Osteocyte (in vitro differentiated cells): ENCODE measurements at places on chromosomes 16 and 17. TPM values are rescaled to one million over a fixed set of nuclear protein-coding genes. Genes with fewer than 3 reads are reported as not detected.

Gene PHLPP2
- 12.9 and 13.0 TPM in 2 replicates for total RNA-seq

Gene HOXB7
- not detected in 2 replicates for total RNA-seq

Gene MCRIP2
- total RNA-seq: 11.3 and 14.8 TPM in 2 replicates

GRCh38 chr17:48162306-48162934 is 54.9 kb downstream of the SNX11 start:
- no peaks in the 10 kb centered on the region for H3K36me3 ChIP-seq
- H3K27ac ChIP-seq: no peak overlapping the region
- H3K27me3 ChIP-seq: peaks cover 39% of the 10 kb centered on the region
- H3K4me3 ChIP-seq: no peak overlapping the region

Gene CAVIN1
- total RNA-seq: 487 and 510 TPM in 2 replicates

DNA sequence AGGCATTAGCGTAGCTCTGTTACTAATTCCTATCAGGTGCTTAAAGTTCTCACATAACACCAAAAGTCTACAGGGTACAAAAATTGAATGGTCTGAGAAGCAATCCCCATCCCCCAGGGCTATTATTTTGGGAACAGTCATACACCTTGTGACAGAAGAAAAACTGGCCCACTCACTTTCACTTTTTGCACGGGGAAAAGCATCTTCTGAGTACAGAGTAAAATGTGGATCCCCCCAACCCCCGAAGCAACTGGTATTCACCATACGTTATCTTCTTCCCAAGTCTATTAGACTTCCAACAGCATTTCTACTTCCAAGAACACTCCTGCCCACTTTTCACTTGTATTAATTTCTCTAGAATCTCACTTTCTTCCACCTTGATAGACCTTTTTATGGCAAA is 11.8 kb downstream of the GGA3 start:
- peaks cover 14% of the 10 kb centered on the region for H3K4me1 ChIP-seq
- H3K36me3 ChIP-seq: peaks cover 10% of the 10 kb centered on the region
- peak overlapping the region; percentile 68 for H3K4me3 ChIP-seq
- peak overlapping the region; percentile 92 for H3K27ac ChIP-seq
- no peak for DNase-seq

GRCh38 chr17:72258711-72259110 is 137.9 kb downstream of the SOX9 start:
- no peaks in the 10 kb centered on the region for H3K4me1 ChIP-seq
- H3K27me3 ChIP-seq: peaks cover 5% of the 10 kb centered on the region
- H3K36me3 ChIP-seq: no peaks in the 10 kb centered on the region

DNA sequence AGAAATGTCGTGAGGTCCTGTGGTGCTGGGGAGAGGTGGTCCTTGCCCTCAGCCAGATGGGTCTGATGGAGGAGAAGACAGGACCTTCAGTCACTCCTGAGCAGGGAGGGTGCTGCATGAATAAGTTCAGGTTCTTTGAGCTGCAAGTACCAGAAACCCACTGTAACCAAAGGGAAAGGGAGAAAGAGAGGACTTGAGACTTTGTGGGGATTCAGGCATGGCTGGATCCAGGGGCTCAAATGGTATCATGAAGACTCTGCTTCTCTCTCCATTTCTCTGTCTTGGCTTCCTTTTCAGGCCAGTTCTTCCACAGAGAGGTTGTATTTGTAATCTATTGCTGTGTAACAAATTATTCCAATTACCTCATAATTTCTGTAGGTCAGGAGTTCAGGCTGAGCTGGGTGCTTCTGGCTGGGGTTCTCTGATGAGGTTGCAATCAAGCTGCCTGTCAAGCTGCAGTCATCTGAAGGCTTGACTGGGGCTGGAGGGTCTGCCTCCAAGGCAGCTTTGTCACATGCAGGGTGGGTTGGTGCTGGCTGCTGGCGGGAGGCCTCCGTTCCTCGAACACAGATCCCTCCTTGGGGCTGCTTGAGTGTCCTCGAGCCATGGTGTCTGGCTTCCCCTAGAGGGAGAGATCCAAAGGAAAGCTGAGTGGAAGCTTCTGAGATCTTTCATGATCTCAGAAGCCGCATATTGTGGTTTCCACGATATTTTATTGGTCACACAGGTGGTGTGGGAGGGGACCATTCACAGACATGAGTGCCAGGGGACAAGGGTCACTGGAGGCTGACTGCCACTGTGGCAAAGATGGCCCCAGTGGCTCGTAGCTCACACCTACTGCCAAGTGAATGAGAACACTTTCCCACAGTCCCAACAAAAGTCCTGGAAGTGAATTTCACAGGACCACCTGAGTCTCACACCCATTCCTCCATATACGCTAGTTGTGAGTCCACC is 5.9 kb upstream of the ADCY7 start:
- DNase-seq: no peak
- peaks cover 3% of the 10 kb centered on the region for H3K36me3 ChIP-seq
- peak overlapping the region; percentile 85 for H3K27ac ChIP-seq
